Heart right ventricle (tissue), 16 donors: ENCODE measurements at places on chromosomes 1 and 21. TPM values are rescaled to one million over a fixed set of nuclear protein-coding genes. Genes with fewer than 3 reads are reported as not detected.

DNA sequence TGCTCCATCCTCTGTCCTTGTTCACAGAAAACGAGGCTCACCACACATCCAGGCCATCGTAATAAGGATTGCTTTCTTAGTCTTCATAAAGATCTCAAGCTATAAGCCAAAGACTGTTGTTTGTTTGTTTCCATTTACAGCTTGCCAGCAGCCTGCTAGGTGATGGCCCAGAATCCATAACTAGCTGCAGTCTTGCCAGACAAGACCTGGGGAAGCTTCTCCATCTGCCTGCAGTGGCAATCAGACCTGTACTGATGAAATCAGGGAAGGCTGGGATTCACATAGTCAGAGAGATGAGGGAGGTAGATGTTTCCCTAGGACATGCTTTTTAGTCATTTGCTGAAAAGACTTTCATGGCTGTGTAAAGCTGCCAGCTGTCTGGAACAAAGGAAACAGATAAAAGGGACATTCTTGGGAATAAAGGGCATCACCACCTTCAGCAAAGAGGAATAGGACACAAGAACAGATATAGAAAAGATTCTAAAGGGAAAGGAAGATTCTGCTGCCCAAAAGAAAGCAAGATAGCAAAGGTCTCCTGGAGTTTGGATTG is 51.0 kb downstream of the MT1HL1 start:
- no peak for DNase-seq

GRCh38 chr1:147124266-147124665 is 48.0 kb downstream of the PRKAB2 start:
- DNase-seq: no peak

DNA sequence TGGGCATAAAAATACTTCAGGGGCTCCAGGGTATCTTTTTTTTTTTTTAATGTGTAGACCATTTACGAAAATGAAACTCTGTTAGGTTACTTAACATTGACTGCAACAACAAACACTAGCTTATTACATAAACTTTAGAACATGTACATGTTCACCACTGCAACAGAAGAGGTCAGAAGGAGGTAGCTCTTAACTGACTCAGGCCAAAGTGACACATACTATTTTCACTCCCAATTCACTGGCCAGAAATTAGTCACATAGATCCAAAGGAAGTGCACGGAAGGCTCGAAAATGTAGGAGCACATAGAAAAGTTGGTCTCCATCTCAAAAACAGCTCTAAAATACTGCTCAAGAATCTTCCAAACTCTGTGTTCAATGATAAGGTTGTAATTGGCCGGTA is 107.2 kb downstream of the AKT3 start:
- no peak for DNase-seq

- no peak for DNase-seq
Observed at GRCh38 chr1:156073740-156074139, 8.5 kb downstream of the MEX3A start.

GRCh38 chr1:185453496-185454192 is 136.6 kb upstream of the IVNS1ABP start:
- no peak for DNase-seq

DNA sequence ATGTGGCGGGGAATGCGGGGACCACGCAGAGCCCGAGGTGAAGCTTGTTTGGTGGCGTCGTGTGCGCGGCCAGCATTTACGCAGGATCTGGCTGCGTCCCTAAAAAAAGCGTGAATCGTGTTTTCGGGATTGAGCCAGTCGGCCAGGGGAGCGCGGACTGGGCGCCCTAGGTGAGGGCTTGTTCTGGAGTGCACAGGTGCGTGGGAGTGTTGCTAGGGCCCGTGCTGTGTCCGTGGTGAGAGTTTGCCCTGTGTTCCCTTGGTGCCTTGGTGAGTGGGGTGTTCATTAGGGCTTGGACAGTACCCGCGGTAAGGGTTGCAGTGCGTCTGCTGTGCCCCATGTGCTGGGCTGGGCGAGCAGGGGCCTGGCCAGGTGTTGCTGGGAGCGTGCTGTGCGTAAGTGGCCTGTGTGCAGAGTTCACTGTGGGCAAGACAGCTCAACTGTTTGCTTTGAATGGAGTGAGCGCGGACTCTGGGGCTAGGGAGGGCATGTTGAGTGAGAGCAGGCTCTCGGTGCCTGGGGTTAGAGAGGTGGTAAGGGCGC is 673 bp downstream of the CD46 start:
- peak; percentile 11 for DNase-seq

DNA sequence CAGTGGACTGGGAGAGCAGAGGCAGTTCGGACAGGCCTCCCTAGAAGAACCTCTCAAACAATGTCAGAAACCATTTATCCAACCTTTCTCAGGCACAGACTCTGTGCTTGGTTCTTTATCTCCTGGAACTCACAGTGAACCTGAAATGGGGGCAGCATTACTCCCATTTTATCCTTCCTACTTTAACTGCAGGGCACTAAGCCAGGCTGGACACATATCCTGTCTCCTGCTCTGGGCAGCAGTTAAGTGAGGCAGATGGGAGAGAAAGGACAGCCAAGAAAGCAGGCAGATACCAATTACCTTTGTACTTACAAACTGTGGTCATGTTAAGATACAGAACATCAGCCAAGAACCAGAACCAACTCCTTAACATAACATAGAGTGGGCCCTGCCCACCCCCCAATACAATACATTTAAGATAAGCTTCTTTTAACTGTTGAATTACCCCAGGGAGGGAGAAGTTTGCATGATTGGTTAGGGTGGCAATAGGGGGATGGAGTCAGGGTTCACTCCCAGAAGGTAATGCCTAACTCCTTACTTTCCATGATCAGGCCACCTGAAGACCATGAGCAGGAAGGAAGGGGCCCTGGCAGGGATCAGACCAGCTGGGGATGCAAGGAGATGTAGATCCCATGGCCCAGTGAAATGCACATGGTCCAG is 10.9 kb downstream of the KDF1 start:
- DNase-seq: peak; percentile 30

- peak; percentile 51 for DNase-seq
Observed at GRCh38 chr1:1758692-1759455, 19.4 kb downstream of the NADK start.

DNA sequence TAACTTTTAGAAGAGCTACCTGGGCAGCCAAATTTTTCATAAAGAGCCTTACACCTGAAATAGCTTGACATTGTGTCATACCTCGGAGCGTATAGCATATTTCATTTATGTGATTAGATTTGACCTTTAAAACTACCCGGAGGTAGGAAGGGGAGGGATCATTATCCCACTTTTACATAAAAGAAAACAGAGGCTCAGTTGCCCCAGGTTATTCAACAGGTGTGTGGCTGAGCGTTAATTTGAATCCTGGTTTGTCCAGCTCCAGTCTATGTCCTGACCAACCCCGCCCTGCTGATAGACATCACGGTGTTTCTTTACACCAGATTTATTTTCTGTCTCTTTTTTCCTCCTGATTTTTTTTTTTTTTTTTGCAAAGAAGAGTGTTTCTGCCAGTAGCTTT is 39.7 kb downstream of the PBX1 start:
- no peak for DNase-seq

GRCh38 chr1:212013672-212014071 is 21.7 kb downstream of the INTS7 start:
- no peak for DNase-seq

- DNase-seq: no peak
Observed at GRCh38 chr1:223641523-223642039, 23.9 kb downstream of the CAPN8 start.

DNA sequence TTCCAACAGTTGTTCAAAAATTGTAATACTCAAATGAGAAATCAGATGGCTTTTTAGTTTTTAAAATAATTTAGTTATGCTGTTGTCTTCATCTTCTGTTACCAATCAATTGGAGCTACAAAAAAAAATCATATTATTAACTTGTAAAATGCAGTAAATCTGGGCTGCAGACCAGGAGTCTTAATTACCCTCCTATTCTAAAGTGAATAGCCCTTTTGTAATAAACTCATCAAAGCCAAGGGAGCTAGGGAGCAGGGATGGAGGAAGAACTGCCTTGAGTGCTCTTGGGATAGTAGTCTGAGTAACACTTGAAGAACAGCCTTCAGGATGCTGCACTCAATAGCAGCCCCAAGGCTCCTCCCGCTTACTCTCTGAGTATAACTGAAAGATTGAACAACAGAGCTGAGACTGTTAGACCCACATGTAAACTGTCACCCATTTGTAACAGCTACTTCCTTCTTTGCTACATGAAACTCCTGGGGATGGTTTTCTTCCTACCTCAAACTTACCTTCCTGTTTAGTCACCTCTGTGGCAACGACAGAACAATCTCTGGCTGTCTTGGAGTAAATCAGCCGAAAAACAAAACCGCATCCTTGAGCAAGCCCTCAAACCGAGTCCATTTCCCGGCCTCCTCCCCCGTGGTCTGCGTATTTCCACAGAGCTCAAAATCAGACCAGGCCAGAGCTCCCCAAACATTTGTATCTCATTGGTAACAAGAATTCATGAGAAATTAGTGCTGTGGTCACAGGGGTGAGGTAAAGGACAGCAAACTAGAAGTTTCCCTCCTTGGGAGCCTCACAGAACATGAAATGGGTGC is 55.9 kb downstream of the CD58 start:
- no peak for DNase-seq

- no peak for DNase-seq
Observed at GRCh38 chr1:213380865-213381264, 329.8 kb downstream of the RPS6KC1 start.

DNA sequence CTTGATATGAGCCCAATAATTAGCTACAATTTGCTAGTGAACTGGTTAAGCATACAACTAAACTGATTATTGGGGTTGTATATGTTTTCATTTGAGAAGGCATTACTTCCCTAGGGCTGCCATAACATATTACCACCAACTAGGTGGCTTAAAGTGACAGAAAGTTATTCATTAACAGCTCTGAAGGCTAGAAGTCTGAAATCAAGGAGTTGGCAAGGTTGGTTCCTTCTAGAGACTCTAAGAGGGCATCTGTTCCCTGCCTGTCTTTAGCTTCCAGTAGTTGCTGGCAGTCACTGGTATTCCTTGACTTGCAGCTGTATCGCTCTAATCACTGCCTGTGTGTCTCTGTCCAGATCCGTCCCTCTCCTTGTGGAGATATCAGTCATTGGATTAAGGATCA is 86.3 kb downstream of the LHX9 start:
- DNase-seq: no peak

DNA sequence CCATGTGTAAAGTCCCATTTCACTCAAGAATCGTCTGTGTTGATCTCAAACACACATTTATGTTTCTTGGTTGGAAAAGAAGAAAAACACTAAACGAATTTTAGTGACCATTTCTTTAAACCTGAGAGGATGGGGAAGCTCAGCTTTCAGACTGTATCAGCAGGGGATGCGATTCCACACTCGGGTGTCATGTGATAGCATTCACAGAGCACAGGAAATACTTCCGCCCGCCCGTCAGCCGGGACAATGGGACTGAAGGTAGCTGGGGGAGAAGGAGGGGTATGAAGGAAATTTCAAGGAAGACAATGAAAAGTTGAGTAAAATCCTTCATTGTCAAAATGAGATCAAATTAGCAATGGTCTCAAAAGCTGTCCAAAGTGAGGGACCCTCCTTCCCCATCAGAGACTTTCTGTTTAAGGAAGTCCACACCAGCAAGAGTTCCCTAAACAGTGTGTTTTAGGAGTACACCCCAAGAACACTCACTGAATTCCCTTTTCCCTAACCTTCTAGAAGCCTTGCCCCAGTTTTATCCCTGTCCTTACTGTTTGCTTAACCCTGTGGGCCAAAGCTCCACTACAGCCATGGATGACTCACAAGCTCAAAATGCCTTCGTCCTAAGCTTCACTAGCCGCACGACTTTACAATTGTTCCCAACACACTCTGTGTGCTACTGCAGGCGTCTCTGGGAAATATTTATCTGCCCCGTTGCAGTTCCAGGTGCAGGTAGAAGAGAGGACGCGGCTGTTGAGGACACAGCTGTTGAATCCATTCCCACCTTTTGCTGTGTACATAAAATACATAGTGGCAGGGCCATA is 51.4 kb upstream of the SIM2 start:
- peak; percentile 8 for DNase-seq

DNA sequence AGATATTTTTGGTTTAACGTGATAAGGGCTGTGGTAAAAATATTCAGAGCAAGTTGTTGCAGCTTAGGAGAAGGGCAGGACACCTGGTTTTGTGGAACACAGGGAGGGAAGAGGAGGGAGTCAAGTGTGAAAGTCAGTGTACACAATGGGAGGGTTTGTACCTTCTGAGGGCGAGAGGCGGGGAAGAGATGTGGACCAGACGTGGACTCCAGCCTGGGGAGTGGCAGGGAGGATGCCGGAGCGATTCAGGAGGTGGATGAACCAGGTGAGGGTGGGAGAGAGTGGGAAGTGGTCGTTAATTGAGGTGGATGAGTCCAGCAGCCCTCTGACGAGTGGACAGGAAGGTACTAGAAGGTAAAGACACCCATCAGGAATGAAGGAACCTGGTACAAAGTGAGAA is 52.2 kb upstream of the IRF2BP2 start:
- DNase-seq: no peak

DNA sequence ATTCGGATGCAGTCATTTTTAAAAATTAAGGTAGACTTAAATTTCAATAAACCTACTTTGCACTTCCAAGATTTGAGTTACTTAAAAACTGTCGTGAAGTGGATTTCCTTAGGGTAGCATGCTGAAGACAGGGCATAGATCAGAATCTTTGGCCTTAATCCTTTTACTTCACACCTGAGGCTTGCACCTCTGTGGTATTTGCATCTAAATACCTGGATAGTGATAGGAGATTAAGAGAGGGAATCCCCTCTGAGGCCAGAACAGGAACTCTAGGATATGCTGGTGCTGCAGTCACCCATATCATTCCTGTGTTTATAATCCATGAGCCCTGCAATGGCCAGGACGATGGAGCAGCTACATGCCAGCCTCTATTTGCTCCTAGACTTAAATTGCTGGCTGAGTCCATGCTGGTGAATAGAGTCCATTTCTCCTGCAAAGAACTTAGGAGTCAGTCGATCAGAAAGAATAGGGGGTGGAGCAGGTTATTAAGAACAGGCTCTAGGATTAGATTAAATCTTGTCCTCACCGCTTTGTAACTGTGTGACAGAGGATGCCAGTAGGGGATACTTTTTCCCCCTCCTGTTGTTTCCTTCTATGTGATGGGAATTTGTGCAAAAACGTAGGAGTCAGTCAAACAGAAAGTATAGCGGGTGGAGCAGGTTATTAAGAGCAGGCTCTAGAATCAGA is 333.6 kb downstream of the DUSP10 start:
- no peak for DNase-seq

PRR9 gene
- not detected for total RNA-seq

KRTAP19-3 gene
- not detected for total RNA-seq

FCER1G gene
- 32.8 TPM for total RNA-seq

HJV gene
- 32.5 TPM for total RNA-seq

LCE3E gene
- total RNA-seq: not detected

TGFBR3 gene
- 36.7 TPM for total RNA-seq

ZYG11A gene
- not detected for total RNA-seq

RAVER2 gene
- 22.2 TPM for total RNA-seq
